ENCODE measurements at places on chromosomes 7 and 10.

GRCh38 chr10:96678725-96679124 is 41.6 kb downstream of the PIK3AP1 start:
- DNase-seq = no peak

GRCh38 chr10:124145109-124145870 is 51.9 kb upstream of the CHST15 start:
- DNase-seq = no peak

GRCh38 chr10:22438711-22439110 is 93.4 kb downstream of the SPAG6 start:
- no peak for DNase-seq

- no peak for DNase-seq
These were observed 385.5 kb upstream of the PFKP start for GRCh38 chr10:2681891-2682290.

DNA sequence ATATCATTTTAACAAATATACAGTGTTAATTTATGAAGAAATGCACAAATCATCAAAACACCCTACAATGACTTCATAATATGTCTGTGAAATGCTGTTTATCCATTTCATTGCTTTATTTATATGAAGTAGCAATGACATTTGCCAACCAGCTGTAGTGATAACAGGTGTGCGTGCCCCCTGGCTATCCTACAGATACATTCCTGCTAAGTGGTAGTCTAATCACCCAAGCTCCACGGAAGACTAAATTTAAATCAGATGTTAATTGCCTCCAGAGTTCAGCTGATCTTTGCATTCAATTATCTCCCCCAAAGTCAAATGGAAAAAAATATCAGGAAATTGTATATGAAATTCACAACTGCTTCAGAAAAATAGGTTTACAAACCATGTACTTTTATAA is 1164.2 kb upstream of the LRRN3 start:
- no peak for DNase-seq

- no peak for DNase-seq
These were observed 14.9 kb downstream of the STRA8 start for GRCh38 chr7:135248546-135248945.
